Heart right ventricle (tissue), 16 donors: ENCODE measurements at places on chromosomes 7 and 10. TPM values are rescaled to one million over a fixed set of nuclear protein-coding genes. Genes with fewer than 3 reads are reported as not detected.

DNA sequence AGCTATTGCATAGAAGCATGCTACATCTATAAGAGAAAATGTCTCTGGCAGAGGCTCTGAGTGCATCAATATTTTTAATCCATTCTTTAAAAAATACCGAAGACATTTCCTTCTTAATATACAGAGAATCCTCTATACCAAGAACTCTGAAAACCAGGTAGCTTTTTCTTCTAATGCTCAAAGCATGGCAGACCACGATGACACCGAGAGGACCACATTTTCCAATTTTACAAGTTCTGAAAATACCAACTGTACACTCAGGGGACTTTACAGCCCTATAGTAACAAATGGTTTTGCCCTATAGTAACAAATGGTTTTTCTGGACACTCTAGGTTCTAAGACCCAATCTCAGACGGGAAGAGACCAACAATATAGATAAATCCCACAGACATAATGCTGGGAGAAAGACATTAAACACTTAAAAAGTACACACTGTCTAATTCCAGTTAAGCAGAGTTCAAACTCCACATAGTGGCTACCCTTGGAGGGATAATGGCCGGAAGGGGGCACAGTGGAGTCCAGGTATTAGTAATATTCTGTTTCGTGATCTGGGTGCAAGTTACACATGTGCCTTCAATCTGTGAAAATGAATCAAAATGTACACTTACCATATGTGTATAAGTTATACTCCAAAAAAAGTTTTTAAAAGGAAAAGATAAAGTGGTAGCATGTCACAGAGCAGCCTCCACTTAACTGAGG is 26.2 kb downstream of the CCDC6 start:
- DNase-seq = no peak

Gene ZC3HAV1
- 5.6 TPM for total RNA-seq

DNA sequence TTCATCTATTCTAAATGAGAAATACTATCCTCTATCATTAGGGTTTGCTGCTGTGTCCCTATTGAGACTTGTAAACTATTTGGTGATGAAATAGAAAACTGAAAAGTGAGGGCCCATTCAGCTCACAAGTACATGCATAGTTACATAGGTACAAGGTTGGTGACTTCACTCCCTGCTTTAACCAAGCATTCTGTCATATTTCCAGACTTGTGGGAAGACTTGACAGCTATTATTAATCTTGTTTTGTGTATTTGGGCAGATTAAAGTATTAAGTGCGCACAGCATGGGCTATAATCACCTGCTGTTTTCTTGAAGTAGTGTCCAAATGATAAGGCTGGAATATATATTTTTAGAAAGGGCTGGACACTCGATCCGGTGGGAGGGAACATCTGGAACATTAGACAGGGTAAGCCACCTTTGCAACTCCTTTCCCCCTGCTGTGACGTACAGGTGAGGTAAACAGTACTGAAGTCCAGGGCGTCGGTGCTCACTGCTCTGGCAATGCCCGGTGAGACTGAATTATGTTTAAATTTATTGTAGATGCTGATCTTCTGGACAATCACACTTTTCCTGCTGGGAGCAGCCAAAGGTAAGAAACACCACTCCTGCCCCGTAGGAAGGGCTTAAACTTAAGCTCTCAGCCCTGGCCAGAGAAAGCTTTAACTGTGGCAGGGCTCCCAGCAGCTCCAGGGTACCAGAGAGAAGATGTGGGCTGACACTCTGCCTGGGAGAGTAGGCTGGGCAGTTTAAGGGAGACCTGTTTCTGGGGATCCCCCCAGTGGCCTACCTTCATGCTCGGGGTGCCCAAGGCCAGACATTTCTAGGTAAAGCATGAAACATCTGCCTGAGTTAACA is at the start of gene PNLIPRP1:
TSS of gene PNLIPRP1 (plus strand) at position 370 of the 855 bp plus-strand sequence. CDS start at position 541, 171 bp downstream.
- no peak for DNase-seq

Gene IKZF1
- total RNA-seq = 0.92 TPM

- no peak for DNase-seq
These were observed 145.7 kb downstream of the REEP3 start for GRCh38 chr10:63666836-63667383.

Gene TMEM213
- total RNA-seq = not detected

Gene SFRP5
- 1.3 TPM for total RNA-seq

DNA sequence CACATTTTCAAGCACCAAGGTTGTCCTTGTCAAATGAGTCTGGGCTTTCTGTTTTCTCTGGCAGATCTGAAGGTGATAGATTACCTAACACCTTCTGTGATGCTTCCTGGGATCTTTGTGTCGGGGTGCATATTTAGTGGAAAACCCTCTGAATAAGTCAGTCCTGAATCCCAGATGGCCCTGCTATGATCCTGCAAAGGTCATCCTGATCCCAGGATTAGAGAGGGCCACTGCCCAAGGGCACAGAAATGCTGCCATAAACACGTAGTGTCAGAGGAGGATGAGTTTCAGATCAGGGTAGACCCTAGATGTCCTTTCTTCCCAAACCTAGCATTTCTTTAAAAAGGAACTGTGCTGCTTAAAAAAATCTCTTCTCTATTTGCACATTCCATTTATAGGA is 19.0 kb downstream of the AGR2 start:
- no peak for DNase-seq

Gene PTPRZ1
- 0.74 TPM for total RNA-seq

Gene PRR15
- not detected for total RNA-seq

Gene WNT2
- 0.17 TPM for total RNA-seq

Gene BAMBI
- 15.1 TPM for total RNA-seq

Gene TMEM26
- 0.61 TPM for total RNA-seq
